ENCODE measurements at places on chromosomes 6 and 20.

DNA sequence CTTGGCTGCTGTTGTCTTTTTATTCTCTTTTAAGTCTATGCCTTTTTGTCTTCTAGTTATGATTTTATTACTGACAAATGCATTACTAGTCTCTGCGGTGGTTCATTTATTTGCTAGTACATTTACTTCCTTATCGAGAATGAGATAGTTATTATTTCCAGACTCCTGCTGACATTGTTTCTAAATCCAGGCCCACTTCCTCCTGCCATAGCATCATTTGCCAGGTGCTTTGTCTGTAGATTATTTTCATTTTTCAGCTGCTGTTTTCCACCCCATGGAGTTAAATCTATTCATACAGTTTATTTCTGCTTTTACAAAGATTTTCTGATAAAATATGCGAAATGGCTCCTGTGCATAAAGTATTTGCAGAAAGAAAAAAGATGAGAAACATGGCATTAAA lies 459.7 kb downstream of the MMUT start:
- no peak for DNase-seq

- DNase-seq: no peak
These were observed 8.9 kb downstream of the PTPRK start for GRCh38 chr6:128511506-128511905.

- DNase-seq: no peak
These were observed at the start of gene XKR7 for GRCh38 chr20:31967830-31968249. XKR7 (plus strand) TSS chr20:31968151; CDS start chr20:31968176, 25 bp downstream.

DNA sequence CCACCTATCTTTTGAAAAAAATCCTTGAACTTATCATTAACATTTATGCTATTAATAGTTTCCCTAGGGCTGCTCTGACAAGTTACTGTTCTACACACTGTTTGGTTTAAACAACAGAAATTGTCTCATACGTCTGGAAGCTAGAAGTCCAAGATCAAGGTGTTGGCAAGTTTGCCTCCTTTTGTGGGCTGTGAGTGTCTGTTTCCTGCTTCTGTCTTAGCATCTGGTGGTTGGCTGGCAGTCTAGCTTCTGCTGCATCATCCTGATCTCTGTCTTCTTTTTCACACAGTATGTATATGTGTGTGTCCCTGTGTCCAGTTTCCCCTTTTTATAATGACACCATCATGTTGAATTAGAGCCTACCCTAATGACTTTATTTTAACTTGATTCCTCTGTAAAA lies 154.8 kb downstream of the RPS12 start:
- DNase-seq: no peak

GRCh38 chr20:57118964-57119363 lies 147.5 kb downstream of the BMP7 start:
- no peak for DNase-seq

GRCh38 chr6:74997646-74998045 lies 208.2 kb downstream of the COL12A1 start:
- DNase-seq: no peak

- DNase-seq: no peak
These were observed 99.0 kb upstream of the GMDS start for GRCh38 chr6:2344319-2344905.
